Stimulated activated CD4-positive, alpha-beta T cell treated with anti-CD3 and anti-CD28 coated beads, TNF-alpha, amount 100 ng/mL, for 4 hours (primary cell): ENCODE measurements at places on chromosomes 2 and 18.

DNA sequence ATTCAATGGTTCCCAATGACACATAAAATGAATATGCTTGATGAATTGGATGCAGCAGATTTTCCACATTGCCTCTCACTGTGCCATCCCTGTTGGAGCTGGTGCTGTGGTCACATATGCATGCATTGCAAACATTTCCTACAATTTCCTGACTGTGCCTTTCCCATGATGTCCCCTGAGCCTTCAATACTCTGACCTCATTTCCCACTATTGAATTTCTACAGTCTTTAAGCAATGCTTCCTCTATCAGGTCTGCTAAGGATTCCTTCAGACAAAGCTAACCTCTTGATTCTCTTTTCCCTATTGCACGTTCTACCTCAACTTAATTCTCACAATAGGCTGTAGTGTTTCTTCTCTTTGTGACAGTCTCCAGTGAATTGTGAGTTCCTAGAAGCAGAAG lies 342.5 kb upstream of the CRIM1 start:
- DNase-seq, result no peak

DNA sequence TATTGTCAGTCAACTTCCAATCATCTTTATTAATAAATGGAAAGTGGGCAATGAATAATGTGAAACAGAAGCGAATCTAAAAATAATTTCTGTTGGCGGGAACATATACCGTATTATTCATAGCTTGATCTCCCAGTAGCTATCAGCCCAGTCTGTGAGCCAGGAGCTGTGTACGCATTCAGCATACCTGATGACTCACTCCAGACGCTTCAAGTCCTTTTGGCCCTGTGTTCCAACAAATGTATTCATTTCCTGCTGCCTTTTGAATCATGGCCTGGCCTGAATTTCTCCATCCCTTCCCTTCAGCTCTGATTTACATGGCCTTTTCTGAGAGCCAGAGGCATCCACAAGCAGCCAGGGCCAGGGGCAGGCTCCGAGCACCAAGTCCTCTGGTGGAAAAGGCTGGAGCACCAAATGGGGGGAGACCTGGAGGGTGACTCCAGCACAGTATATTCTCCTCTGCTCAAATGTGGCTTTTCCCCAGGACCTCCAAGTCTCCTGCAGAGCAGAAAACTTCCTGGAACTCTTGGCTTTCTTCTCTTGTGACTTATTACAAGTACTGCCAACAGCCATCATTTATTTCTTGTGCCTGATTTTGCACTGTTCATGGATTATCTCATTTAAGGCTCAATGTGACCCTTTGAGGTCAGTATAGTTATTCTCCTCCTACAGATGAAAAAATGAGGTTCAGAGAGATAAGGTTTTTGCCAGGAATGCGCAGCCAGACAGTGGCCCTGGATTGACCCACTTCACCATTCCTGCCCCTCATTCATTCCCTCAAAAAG lies 108.7 kb downstream of the EN1 start:
- DNase-seq, result no peak

GRCh38 chr2:27095745-27096651 lies 9.4 kb downstream of the KHK start:
- no peak for DNase-seq

GRCh38 chr18:48408727-48409590 lies at the start of gene ZBTB7C:
ZBTB7C (minus strand) TSS chr18:48409383.
- DNase-seq, result no peak

DNA sequence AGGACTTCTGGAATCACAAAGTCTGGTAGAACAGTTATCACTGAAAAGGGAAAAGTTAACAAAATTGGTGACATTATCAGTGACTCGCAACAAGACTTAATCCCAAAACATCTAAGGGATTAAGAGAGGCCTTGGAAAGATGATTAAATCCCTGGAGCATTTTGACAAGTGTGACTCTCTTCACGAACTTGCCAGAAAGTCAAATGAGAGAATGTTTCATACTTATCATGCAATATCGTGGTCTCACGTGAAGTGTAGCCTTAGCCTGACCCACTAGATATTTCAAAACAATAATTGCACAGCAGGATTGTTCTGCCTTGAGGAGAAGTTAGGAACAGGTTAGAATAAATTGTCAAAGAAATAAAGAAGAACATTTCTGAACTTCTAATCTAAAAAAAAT lies 104.5 kb downstream of the COL6A3 start:
- no peak for DNase-seq

GRCh38 chr2:19676770-19677169 lies 225.0 kb downstream of the TTC32 start:
- DNase-seq, result no peak

DNA sequence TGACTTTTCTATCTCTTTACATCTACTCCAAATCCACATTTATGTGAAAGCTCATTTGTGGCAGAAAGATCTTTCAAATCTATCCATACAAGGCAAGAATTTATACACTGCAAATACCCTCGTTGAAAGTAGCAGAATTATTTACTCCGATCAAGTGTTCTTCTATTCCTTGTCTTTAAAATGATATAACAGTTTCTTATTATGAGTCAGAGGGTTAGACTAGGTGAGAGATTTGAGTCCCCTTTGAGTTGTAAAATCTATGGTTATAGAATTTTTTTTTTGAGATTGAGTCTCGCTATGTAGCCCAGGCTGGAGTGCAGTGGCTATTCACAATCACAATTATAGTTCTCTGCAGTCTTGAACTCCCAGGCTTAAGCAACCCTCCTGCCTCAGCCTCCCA lies 5.6 kb upstream of the GREB1 start:
- no peak for DNase-seq

DNA sequence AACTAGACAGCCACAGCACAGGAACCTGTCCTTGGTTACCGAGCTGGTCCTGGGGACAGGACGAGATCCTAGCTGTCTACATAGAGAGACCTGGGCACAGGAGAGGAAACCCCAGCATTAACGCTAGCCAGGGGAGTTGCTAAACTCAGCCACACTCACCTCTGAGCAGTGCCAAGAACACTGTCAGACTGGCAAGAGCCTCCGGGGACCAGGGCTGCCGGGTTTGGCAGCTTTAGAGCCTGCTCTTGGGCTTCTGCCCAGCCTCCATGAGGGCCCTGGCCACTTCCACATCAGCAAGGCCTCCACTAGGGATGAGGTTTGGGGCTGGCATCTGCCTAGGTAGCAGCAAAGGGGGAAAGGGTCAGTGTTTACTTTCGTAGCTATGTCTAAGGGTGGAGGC lies 6.7 kb downstream of the TMBIM1 start:
- DNase-seq, result no peak

- DNase-seq, result no peak
Measured at GRCh38 chr2:196242131-196242620, 70.8 kb upstream of the STK17B start.

DNA sequence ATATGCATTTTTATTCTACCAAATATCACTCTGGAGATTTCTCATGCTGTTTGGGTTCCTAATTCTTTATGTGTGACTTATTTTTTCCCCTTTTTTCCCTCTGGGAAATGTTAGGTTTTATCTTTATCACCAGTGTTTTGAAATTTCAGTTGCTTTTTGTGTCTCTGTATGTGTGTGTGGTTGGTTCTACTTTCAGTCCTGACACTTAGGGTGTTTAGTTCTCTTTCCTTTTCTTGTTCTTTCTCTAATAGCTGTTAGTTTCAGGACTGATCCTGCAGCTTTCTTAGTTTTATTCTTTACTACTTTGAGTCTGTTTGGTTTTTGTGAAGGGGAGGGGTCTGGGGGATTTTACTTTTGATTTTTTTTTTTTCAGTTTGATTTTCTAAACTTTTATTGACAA lies 23.1 kb downstream of the PPM1B start:
- DNase-seq, result no peak

DNA sequence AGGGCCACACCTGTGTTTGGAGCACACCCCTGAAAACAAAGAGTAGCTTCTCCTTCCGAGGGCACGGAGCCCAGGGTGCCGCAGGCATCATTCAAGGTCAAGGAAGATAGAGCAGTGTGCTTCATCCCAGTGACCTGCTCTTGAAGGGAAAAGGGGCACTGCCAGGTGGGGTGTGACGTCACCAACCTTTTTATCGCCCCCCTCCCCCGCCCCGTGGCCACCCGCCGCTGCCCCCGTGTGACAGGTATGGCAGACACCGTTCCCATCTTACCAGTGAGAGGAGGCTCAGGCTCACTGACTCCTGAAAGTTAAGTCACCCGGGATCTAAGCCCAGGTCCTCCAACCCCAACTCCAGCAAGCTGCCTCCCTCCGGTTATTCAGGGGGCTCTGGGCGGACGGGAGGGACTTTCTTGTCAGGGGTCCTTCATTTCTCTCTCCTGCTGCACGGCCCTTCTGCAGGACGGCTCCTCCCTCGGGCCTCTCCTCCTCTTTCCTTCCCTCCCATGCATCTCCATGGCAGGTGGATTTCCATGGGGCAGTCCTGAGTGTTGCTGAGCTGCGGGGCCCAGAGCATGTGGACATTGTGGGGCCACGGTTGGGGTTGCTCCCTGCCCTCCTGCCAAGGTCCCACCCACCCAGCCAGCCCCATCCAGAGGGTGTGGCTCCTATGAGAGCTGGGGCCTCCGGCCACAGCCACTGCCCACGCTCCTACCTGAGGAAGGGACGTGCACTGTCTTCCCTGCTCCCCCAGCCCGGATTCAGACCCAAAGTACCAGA lies 114.1 kb upstream of the HDAC4 start:
- no peak for DNase-seq

- DNase-seq, result no peak
Measured at GRCh38 chr18:72762515-72763122, 105.2 kb downstream of the NETO1 start.

- DNase-seq, result no peak
Measured at GRCh38 chr2:14114275-14114674, 518.2 kb upstream of the LRATD1 start.

- no peak for DNase-seq
Measured at GRCh38 chr2:33457556-33458247, 18.7 kb upstream of the RASGRP3 start.

DNA sequence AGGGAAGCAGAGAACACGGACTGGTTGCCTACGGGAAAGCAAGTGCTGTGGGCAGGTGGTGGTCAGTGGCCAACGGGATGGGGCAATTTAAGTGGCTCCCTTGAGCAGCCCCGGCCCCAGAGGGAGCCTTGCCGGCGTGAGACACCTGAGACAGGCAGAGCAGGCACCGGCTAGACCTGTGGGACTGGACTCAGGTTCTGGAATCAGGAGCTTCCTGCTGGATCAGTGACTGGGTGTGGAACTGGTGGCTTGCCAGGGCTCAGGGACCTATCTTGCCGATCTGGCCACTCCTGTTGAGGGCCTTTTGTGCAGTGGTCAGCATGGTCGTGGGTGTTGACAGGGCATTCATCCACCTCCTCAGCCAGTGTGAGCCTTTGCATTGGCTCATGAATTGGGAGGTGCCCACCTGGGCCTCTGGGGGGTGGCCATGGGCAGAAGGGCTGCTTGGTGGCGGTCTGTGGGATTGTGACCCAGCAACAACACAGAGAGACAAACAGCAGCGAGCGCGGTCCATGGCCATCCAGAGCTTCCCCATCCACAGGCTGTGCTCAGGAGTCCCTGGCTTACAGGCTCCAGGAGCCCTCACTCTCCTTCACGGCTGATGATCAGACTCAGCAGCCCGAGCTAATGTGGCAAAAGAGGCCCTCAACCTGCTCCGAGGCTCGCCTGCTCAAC lies 85.4 kb upstream of the ZNF516 start:
- no peak for DNase-seq

GRCh38 chr2:222272446-222273015 lies 26.3 kb downstream of the PAX3 start:
- no peak for DNase-seq

DNA sequence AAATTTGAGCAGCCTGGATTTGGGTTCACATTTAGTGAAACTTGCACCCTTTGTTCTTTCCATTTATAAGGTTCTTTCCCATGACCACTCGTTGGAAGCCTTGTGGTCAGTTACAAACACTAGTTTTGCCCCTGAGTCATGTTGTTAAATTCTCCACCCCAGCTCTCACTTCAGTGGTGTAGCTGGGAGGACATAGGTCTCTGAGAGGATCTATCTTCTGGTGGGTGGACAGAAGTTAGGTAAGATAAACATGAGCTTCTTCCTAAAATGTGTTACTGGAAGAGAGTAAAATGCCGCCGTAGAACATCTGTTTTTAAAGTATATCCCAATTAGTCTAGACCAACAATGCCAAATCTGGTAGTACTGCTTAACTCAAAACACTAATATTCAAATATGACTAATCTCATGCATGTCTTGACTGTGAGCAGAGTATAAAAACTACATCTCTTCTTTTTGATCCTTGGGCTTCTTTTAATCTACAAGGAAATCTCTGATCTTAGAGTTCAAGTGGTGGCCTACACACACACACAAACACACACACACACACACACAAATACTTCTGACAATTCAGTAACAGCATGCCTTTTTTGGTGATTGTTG lies 162.6 kb upstream of the FN1 start:
- no peak for DNase-seq

DNA sequence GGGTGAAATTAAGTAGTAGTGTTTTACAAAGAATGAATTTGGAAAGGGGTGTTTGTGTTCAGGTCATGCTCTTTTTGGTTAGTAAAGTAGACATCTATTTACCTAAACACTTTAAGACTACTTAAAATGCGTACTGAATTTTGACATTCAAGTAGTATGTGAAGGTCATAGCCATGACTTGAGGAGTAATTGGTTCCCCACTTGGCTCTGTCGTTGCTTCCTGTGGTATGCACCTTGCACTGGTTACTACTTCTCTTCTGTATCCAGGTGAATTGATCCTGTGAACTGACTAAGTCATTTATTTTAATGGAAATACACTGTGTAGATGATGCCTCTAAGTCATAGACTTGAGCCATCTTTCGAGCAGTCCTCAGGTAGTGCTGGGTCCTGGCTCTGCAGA lies 97.9 kb downstream of the ITGB1BP1 start:
- DNase-seq, result no peak

- DNase-seq, result no peak
Measured at GRCh38 chr2:8472545-8473323, 209.1 kb upstream of the ID2 start.

DNA sequence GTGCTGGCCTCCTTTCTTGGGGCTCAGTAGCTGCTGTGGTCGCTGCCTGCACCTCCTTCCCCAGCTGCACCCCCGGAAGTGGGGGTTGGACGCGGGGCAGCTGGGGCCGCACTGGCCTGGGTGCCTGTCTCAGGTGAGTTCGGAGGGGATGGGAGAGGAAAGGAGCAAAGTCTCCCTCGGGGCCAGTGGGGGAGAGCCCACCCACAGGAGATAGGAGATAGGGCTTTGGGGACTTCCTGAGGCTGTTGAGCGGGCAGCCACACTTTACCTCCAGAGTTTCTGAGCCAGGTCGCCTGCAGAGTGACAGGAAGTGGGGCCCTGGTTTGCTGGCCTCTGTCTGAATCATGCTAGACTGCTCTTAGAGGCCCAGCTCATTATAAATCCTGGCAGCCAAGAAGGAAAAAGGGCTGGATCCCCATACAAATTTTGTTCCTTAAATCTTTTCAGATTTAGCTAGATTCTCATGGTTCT lies 8.1 kb downstream of the MBP start:
- no peak for DNase-seq

GRCh38 chr18:75409806-75410205 lies 17.7 kb downstream of the SMIM21 start:
- DNase-seq, result no peak
